ENCODE measurements at places on chromosomes 2 and 18.

DNA sequence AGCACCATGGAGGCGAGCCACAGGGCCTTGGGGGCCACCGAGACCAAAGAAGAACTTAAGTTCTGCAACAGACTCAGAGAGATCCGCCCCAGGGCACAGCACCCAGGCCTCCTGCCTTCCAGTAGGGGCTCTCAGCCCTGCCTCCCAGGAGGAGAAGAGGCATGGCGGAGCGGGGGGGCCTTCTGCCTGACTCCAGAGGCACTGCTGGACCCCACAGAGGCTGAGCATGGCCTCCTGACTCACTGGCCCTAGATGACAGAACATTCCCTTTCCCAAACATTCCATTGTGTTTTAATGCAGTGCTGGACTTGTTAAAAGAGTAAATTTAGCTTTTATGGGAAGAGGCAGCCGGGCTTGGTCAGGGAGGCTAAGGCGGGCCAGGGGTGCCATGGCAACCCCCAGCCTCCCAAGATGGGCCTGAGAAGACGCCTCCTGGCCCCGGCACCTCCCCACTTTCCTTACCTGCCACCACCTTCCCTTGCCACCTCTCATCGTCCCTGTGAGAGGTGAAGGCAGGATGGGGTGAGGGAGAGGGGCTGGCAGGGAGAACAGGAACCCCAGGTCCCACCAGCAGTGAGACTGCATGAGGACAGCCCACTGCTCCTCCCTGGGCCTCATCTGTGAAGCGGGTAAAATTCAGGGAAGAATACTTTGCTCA is 65.4 kb downstream of the SMAD7 start:
- DNase-seq = no peak

- no peak for DNase-seq
Observed at GRCh38 chr2:24497685-24498084, 6.6 kb downstream of the NCOA1 start.

DNA sequence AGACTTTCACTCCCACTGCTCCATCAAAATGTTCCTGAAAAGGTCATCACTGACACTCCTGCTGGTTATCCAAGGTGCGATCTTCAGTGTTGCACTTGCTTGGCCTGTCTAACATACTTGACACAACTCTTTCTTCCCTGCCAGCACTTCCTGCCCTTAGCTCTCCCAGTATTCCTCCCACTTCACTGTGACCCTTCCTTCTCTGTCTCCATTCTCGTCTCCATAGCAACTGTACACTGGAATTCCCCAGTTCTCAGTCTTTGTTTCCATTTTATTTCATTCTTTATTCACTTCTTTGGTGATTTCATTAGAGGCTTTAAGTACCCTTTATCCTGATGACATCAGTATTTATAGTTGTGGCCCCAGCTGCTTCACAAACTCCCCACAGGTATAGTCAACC is 333.0 kb downstream of the IRS1 start:
- DNase-seq = no peak

GRCh38 chr2:169087757-169088379 is 18.5 kb downstream of the DHRS9 start:
- DNase-seq = no peak

GRCh38 chr2:105294844-105295481 is 34.6 kb downstream of the TGFBRAP1 start:
- DNase-seq = peak; percentile 77

All from dermis blood vessel endothelial cell (primary cell).